ENCODE measurements at places on chromosomes 3 and 15.
A peak's percentile ranks its signal among the peaks of the same experiment; 100 is the strongest.

DNA sequence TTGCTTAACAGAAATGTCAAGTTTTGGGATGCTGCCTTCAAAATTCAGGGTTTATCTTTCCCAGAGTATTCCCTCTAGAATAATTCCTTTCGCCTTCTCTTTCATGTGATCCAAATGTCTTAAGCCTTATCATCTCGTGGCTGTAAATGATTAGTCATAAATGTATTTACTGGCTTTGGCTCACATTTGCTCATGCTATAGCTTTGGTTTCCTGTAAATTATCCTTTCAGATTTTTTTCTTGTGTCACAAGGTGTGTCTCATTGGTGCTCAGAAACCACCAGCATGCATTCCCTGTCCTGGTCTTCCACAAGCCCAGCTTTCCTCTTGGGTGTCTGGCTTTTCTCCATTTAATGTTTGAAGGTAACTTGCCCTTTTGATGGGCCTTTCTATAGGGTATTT is 692.7 kb upstream of the ALCAM start:
- DNase-seq = no peak

DNA sequence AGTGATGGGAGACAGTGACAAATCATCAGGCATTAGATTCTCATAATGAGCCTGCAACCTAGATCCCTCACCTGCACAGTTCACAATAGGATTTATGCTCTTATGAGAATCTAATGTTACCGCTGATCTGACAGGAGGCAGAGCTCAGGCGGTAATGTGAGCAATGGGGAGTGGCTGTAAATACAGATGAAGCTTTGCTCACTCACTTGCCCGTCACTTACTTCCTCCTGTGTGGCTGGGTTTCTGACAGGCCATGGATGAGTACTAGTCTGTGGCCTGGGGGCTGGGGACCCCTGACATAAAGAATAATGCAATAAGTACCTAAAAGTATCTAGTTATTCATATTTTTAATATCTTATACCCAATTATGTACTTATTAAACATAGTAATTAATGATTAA is 15.6 kb downstream of the IQCB1 start:
- no peak for DNase-seq

DNA sequence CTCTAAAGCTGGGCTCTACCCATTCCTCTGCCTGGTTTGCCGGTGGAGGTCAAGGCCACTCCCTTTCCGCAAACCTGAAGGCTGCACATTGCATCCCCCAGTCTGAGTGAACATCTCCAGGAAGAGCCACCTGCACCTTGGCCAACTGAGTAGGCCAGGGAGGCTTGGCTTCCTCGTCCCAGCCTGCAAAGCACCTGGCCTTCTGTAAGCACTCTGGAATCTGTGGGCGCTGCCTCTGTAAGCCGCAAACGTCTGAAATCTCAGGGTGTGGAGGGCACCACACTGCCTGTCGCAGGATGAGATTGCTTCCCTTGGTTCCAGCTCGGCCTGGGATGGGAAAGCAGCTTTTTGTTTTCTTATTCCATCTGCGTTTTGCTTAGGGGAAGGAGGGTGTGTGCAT is 81.3 kb downstream of the SEC22A start:
- DNase-seq = no peak

GRCh38 chr3:67635257-67635656 is 19.2 kb downstream of the SUCLG2 start:
- no peak for DNase-seq

DNA sequence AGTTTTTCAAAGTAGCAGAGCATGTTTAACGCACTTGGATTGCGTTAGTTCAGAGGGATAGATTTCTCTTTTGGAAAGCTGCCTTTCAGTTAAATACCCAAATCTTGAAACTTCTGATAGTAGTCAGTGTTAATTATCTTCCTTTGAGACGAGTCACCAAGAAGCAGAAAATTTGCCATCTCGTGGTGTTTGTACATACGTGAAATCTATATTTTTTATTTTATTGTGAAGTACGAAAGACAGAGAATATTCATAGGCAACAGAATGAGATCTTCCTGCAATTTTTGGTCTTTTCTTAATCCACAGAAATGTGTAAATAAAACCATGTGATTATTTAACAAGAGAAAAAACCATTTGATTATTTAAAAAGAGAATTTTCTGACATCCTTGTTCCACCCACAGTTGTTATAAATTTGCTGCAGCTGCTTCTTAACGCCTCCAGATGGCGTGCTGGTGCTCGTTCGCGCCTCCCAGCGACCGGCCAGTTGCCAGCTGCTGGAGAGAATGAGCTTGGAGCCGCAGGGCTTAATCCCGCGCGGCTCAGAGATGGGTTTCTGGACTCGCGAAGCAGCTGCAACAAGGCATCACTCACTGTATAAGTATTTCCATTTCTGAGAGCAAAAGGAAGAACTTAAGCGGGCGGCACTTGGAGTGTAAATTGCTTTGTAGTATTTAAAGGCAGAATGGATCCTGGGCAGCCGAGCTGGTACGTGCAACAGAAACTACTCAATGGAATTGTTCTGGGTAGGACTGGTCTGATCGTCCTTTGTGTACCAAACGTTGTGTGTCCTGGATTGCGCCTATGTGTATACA is 10.5 kb upstream of the SLITRK3 start:
- peak; percentile 63 for DNase-seq

DNA sequence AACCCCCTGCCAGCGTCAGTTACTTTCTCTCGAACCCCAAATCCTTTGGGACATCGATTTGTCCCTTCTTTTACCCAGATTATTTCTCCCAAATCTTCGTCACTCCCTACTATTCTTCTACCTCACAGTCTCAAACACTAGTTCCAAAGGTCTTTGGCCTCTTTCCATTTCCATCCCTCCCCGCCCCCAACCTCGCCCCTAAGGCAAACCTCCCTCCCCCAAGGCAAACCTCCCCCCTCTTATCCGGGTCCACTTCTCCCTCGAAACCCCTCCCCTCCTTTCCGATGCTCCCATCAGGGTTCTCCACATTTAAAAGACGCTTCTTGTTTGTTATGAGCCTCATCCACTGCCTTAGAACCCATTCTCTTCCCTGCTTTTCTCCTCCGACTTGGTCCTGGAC is 583 bp downstream of the EAF1 start:
- DNase-seq = peak; percentile 27

DNA sequence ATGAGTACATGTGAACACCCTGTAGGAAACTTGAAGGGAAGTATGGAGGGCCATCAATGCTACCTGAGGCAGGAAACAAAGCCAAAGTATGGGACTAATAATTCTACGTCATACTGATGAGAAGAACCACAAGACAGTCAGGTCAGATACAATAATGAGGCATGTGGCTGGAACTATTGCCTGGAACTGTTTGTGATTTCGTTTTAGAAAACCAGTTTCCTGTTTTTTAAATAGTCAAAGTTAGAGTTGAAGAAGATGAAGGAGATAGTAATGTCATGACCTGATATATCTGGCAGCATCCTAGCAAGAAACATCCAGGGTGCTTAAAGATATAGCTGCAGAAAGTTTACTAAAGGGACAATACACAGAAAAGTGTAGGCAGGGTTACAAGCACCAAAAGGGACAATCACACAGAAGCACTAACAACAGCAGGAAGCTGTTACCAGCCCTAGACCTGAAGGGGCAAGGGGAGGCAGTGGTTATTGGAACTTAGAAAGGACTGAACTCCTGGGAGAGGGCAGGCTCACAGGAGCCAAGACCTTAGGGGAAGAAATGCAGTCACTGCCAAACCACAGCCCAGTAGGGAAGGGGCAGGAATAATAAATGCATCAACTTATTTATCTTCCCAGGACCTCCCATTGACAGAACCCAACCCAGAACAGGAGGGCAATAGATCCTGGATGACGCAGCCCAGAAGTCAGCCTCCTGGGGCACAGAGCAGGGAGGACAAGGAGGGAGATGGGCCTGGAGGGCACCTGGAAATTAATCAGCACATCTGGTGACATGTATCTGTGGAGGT is 302.1 kb upstream of the STT3B start:
- no peak for DNase-seq

DNA sequence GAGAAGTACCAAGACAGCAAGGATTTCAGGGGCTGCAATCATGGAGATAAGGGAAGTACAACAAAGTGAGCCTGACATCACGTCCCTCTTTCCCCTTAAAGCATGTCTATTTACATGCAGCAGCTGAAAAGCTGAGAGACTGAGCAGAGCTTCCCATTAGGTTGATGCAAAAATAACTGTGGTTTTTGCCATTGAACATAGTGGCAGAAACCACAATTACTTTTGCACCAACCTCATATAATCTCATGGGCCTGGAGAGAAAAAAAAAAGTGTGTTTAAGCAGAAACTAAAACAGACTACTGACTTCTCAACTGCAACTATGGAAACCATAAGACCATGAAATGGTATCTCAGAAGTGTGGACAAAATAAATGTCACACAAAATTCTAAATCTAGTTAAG is 48.3 kb downstream of the CCDC12 start:
- peak; percentile 85 for DNase-seq

GRCh38 chr15:75834021-75834420 is 9.2 kb upstream of the UBE2Q2 start:
- DNase-seq = no peak

GRCh38 chr15:66389098-66389858 is 2.6 kb downstream of the MAP2K1 start:
- DNase-seq = no peak

DNA sequence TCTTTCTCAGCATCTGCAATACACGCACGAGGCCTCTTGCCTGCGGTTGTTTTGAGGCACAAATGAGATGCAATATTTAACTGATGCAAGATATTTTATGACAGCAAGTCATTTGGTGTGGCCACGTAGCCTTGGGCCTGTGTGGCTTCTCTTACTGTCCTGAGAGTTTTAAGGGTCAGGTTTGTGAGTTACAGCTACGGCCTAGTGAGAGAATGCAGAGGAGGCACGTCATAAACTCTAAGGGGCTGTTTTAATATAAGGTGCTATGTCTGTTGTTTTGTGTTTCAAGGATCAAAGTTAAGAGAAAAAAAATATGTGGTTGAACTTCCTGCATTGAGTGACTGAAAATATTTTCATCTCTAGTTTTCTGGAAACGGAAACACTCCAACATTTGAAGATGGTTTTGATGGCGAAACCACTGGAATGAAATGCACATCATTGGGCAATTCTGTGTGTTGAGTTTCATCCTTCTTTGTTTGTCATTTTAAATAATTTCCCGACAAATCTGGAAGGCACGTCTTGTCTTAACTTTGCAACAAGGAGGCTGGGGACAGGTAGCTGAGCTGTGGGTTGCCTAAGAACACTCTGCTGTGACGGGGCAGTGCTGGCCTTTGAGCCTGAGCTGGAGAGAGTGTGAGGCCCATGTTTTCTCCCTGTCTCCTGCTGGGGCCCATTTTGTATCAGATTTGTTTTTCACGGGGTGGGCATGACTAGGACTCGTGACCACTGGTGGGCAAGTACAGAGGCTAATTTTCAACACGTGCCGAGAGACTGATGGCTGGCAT is 5.1 kb downstream of the APBA2 start:
- no peak for DNase-seq

- no peak for DNase-seq
These were observed 12.1 kb downstream of the SEC11A start for GRCh38 chr15:84703808-84704207.

- DNase-seq = no peak
These were observed 66.5 kb downstream of the POLR2M start for GRCh38 chr15:57773051-57773450.

DNA sequence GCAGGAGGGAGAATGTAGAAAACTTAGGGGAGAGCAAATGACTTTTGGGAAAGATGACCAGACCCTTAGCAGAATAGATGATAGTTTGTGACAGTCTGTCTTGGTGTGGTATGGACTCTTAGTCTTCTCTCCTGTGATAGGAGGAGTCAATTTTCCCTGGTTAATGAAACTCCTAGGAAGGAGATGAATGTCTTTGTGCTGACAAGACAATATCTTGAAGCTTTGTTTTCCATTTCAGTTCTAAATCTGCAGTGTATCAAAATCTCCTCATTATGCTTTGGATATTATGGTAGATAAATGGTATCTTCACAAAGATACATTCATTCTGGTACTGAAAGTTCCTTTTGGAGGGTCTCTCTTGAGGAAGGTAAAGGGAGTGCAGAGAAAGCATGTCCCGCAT is 77.8 kb upstream of the ZNF717 start:
- no peak for DNase-seq

DNA sequence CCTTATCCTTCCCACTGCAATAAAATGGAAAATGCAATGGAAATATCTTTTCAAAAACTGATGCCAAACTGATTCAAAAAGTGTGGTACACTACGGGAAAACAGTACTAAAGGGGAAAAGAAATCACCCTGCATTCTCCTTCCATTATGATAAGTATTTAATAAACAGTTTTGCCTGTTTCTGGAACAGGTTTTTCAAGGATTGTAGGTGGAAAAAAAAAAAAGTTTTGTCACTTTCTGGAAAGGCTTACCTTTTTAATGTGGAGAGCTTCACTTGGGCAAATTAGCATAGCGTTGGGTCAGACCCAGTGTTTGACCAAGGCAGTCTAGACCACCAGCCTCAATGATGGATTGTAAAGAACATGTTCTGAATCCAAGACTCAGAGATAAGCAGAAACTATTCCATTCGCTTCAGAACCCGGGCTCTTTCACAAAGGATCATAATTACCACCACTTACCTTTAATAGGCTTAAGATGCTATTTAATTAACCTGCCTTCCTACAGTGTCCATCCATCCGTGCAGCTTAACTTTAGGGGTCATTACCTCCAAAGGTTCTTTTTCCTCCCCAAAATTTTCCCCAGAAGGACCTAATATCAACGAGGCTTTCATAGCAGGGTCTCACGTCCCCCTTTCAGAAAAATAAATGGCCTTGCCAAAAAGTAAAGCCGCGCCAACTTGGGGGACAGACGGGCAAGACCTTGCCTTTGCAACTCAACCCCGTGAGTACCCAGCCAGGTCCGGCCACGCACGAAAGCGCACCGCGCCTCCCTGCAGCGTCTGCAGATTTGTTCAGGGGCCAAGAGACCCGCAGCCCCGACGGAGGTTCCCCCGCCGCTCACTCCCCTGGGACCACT is 1.0 kb downstream of the DCBLD2 start:
- DNase-seq = no peak

- DNase-seq = no peak
These were observed 19.8 kb downstream of the GHRL start for GRCh38 chr3:10272977-10273376.
